ENCODE measurements at places on chromosomes 5 and 9.

GRCh38 chr9:13292782-13293181 lies 13.3 kb upstream of the MPDZ start:
- no peak for DNase-seq

DNA sequence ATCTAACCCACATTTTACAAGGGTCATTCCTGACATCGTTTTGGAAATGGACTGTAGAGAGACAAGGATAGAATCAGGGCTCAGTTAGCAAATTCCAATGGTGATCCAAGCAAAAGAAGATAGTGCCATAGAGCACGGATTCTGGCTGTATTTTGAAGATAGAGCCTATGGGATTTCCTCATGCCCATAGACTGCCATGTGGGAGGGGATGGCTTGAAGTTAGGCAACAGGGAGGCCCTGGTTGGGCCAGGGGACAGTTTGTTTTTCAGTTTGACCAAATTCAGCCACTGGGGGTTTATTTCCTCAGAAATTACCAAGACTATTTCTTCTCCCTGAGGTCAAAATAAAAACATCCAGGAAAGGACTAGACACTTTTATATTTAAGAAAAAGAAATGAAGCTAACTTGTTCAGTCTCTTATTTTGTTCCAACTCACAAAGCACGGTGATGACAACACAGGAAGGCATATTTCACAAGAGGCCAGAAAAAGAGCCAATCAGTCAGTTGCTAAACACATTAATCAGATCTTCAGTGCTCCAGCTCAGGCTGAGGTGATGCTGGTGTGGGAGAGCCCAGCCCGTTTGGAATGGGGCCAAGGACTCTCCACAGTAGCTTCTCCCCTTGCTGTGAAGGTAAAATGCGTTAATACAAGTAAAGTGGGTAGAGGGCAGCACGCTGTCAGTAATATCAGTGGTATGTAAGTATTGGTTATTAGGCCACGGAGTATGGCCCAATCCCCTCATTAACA lies 4.4 kb upstream of the DCTN4 start:
- peak; percentile 86 for DNase-seq

DNA sequence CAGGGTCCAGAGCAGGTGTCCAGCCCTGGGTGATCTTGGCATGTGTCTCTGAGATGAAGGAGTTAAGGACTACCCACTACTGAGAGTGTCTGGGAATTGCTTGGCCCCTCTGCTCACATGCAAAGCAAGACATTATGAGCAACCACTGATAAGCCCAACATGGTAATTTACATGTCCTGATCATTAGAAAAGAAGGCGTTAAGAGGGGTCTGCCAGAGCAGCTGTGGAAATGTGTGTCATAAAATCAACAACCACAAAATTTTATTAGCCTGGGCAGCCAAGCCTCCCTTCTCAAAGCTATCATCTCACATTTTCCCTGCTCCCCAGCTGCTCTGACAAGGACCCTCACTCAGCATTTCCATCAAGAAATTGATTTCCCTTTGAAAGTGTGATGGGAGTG lies 351.0 kb downstream of the SPOCK1 start:
- DNase-seq, result no peak

GRCh38 chr9:2461892-2462291 lies 159.7 kb upstream of the VLDLR start:
- no peak for DNase-seq

DNA sequence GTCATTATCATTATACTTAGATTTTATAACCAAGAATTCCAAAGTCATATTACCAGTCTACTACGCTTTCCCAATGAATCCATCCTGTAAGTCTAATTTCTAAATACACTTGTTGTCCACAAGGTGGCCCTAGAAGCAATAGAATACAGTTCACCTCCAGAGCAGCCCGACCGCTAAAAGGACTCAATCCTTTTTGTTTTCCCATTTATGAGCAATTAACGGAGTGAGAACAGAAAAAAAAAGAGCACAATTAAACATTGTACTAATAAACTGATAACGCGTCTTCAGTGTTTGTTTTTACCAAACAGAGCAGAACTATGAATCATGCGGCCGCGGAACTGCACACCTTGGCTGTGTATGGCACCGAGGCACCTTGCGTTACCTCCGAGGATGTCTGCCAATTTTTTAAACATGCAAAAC lies 160.7 kb upstream of the DAPK1 start:
- peak; percentile 72 for DNase-seq

- peak; percentile 48 for DNase-seq
Measured at GRCh38 chr9:22446589-22446949, at the start of gene DMRTA1. TSS of gene DMRTA1 (plus strand) at chr9:22446824. CDS start at chr9:22447066, 242 bp downstream.
